DND-41 (cell line): ENCODE measurements at places on chromosomes 5 and 9.

DNA sequence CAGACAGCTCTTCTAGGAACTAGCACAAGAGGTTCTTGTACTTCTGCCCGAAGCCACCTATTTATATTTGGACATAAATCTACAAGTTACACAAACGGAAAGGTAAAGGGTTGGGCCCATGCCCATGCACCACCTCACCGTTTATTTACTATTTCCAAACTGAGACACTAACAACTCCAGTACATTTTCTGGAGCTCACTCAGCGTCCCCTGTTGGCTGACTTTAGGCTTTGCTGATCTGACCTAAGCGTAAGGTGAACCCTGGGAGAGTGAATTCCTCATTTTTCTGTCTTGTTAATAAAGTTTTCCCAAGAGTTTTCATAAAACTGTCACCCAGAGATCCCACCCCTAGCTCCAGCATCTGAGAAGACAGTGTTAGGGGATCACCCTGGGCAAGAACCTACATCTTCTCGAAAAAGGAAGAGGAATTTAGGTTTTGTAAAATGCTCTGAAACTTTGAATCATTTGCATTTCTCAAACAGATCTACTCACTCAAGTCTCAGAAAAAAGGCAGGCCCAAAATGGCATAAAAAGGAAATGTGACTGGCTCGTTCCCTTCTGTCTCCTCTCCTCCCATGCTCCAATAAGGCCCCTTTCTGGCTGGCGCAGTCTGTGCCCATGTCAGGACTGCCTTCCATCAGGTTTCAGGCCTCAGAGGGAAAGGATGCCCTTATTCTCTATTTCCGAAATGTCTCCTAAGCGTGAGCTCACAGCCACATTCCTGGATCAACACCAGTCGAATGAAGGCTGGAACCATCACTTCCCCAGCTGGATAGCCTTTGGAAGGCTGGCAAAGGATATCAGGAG is 201.3 kb downstream of the FANCC start:
- no peak overlapping the region for H3K27ac ChIP-seq
- H3K27me3 ChIP-seq = no peaks in the 10 kb centered on the region
- no peak for DNase-seq
- H3K36me3 ChIP-seq = peaks cover 3% of the 10 kb centered on the region; the same call in 1 of the 2 replicates
- H3K4me1 ChIP-seq = no peaks in the 10 kb centered on the region

- no peak for DNase-seq
- H3K36me3 ChIP-seq = peaks cover 7% of the 10 kb centered on the region; the same call in 1 of the 2 replicates
- no peak overlapping the region for H3K4me3 ChIP-seq
- no peaks in the 10 kb centered on the region for H3K27me3 ChIP-seq
- H3K4me1 ChIP-seq = peaks cover 13% of the 10 kb centered on the region; the same call in 1 of the 2 replicates
- H3K27ac ChIP-seq = no peak overlapping the region
These were observed 175.0 kb downstream of the GNAQ start for GRCh38 chr9:77856615-77857014.

DNA sequence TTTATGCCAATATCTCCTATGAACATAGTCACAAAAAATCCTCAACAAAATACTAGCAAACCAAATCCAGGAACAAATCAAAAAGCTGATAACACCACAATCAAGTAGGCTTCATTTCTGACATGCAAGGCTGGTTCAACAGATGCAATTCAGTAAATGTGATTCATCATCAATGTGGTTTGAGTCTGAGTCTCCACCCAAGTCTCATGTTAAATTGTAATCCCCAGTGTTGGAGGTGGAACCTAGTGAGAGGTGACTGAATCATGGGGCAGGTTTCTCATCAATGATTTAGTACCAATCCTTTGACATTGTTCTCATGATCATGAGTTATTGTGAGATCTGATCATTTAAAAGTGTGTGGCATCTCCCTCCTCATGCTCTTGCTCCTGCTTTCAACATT is 1072.7 kb downstream of the NR2F1-AS1 start:
- H3K4me3 ChIP-seq = no peak overlapping the region
- H3K27ac ChIP-seq = no peak overlapping the region
- DNase-seq = no peak
- H3K27me3 ChIP-seq = no peaks in the 10 kb centered on the region

DNA sequence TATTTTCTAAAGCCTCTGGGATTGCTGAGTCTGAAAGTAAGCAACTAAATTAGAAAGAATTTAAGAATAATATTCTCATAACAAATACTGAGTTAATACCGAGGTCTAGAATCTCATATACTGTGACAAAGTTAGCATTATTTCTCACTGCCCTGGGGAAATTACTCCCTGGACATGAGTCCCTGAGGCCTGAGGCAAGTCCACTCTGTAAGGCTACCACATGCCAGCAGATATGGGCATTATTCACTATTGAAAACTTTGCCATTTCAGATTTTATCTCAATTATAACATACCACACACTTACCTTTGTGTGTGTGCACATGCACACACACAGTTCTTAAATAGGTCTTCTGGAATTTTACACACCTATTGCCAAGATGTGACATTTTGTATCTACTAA is 22.9 kb downstream of the ELL2 start:
- no peaks in the 10 kb centered on the region for H3K36me3 ChIP-seq
- H3K4me3 ChIP-seq = no peak overlapping the region
- no peak overlapping the region for H3K27ac ChIP-seq
- H3K27me3 ChIP-seq = no peaks in the 10 kb centered on the region

GRCh38 chr9:108058135-108058814 is 568.7 kb upstream of the KLF4 start:
- H3K4me3 ChIP-seq = no peak overlapping the region
- no peak overlapping the region for H3K27ac ChIP-seq
- H3K4me1 ChIP-seq = no peaks in the 10 kb centered on the region
- no peak for DNase-seq

DNA sequence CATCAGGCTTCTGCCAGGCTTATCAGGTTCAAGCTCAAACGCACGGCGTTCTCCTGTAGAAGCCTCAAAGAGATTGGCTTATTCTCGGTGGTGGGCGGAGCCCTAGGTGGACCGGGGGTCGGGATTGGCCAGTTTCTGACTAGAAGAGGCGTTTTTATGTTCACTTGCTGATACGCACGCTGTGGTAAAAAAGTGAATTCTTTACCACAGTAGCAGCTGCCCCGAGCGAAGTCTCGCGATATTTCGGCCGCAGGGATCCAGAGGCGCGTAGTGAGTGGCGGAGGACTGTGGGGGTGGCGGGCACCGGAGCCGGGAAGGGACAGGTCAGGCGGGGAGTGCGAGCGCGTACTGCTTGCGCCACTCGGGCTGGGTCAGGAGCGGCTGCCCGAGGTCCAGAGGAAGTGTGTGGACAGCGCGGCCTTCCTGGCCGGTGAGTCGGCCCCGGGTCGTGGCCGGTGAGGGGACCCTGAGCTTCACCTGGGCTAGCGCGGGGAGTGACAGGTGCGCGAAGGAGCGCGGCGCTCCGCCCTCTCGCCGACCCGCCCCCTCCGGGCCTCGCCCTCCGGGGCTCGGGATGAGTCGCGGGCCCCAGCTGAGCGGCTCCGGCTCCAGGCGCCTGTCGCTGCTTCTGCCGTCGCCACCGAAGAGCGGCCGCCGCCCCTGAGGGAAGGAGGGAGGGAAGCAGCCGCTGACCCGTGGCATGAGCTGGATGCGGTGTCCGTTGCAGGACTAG is at the start of gene DMXL1:
TSS of gene DMXL1 (plus strand) at position 260 of the 733 bp plus-strand sequence. CDS start 483 bp downstream, outside the sequence.
- peak within 1 kb of the TSS; percentile 59 for H3K4me3 ChIP-seq
- H3K36me3 ChIP-seq = no peaks in the 10 kb centered on the region; the same call in 1 of the 2 replicates
- DNase-seq = peak; percentile 98
- no peaks in the 10 kb centered on the region for H3K27me3 ChIP-seq
- H3K27ac ChIP-seq = peak within 1 kb of the TSS; percentile 83

GRCh38 chr5:94347130-94347529 is 271.3 kb downstream of the KIAA0825 start:
- DNase-seq = no peak
- H3K4me3 ChIP-seq = no peak overlapping the region
- H3K4me1 ChIP-seq = peaks cover 24% of the 10 kb centered on the region
- no peaks in the 10 kb centered on the region for H3K27me3 ChIP-seq
- no peak overlapping the region for H3K27ac ChIP-seq

DNA sequence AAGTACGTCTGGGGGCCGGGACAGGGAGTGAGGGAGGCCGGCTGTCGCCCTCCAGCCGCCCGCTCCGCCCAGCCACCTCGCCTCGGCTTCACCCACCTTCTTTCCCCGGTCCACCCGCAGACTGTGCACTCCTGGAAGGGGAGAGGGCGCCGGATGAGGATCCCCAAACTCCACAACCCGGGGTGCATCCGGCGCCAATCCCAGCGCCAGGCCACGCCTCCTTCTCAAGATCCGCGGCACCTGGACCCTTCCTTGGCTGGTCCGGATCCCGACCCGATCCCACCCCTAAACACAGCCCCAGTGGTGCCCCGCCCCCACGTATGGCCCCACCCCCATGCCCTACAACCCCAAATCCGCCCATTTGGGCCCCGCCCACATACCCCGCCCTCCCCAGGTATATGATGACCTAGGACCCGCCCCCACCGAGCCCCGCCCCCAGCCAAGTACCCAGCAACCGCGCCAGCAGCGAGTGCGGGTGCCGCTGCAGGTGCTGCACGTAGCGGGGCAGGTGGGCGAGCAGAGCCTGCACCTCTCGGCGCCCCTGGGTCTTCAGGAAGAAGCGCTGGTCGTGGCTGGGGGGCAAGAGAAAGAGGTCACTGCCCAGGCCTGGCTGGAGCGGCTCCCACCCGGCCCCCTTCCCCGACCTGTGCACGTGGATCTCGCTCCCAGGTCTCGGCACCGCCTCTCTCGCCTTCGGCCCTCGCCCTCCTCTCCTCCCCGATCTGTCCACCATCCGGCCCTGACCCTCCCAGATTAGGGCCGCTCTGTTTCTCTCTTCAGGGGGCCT is 3.2 kb downstream of the PIP5KL1 start:
- no peaks in the 10 kb centered on the region for H3K36me3 ChIP-seq
- H3K27ac ChIP-seq = no peak overlapping the region
- no peak for DNase-seq
- no peaks in the 10 kb centered on the region for H3K4me1 ChIP-seq

- DNase-seq = no peak
- H3K4me1 ChIP-seq = peaks cover 23% of the 10 kb centered on the region
- H3K27me3 ChIP-seq = no peaks in the 10 kb centered on the region
These were observed 455 bp upstream of the FER start for GRCh38 chr5:108747111-108747773.

DNA sequence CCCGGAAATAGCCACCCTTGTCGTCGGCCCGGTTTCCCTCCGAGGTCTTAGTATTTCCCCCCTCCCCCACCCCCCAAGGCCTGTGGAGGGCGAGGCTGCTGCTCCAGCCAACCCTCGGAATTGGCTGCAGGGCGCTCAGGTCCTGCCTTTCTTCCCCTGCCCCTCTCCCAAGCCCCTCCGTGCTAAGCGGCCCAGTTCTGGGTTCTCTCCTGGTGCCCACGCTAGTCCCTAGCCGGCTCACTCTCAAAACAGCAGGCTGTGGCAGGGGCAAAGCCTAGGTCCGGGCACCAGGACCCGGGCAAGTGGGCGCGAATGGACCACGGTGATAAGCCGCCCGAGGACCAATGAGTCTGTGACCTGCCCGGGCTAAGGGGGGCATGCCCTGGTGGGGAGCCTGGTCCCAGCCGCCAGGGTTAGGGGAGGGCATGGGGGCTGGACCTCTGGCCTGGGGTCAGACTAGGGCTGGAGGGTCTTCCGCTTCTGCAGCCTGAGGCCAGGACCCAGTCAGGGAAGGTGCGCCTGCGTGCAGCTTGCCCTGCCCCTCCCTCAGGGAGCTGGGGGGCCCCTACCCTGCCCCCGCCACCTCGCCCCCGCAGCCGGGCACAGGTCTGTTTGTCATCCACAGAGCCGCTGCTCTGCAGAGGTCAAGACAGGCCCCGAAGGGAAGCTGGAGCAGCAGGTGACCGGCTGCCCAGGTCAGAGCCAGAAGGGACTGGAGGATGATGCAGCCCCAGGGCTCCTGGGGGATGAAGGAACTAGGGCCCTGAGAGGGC is 5.0 kb upstream of the IRX4 start:
- no peak overlapping the region for H3K4me3 ChIP-seq
- H3K27me3 ChIP-seq = no peaks in the 10 kb centered on the region
- H3K27ac ChIP-seq = no peak overlapping the region
- H3K36me3 ChIP-seq = no peaks in the 10 kb centered on the region
- no peak for DNase-seq
